Substantia nigra (tissue), 51 donors: ENCODE measurements at places on chromosomes 16 and 17.

GRCh38 chr17:79612468-79613194, 1.8 kb upstream of the RBFOX3 start:
- no peak for DNase-seq

- no peak for DNase-seq
Observed at GRCh38 chr16:78675951-78676792, 576.7 kb downstream of the WWOX start.

GRCh38 chr17:67606896-67607604, 110.7 kb upstream of the NOL11 start:
- DNase-seq, result no peak

DNA sequence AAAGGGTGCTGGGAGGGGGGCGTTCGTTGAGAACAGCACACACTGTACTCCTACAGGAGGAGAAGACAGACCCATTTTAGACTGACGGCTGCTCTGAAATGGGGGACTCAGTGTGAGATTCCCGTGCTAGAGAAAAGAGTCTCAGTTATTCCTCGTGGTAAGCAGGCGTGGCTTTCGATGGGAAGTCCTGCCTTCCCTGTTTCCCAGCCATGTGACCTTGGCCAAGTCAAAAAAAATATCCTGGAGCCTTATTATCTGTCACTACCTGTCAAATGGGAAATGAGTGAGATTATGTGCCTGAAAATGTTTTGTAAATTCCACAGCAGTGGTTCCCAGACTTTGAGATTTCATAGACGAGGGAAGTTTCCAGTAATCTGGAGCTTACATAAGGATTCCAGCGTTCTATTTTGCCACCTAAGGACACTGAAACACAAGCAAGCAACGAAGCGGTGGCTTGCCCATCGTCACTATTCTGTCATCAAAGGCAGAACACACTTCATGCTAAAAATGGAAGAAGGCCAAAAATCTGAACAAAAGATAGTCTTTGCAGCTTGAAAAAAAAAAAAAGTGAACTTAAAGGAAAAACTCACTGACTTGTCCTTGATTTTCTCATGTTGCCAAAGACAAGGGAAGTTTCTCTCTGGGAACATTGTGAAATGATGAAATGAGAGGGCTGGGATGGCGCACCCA, 253.4 kb upstream of the RPL38 start:
- no peak for DNase-seq

DNA sequence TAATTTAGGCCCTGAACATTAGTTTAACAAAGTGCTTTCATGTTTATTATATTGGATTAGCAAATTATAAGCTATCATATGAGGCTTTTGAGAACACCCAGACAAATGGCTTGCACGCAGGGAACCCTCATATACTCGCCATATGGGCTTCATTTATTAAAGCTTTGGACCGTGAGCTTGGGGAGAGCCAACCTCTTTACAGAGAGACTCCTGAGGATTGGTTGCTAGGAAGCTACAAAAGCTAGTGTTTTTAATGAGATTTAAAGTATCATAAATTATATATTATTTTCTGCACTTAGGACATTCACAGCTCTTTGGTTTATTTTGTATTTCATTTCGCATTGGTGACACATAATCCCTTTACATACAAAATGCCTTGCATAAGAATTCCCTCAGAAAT, 193.8 kb upstream of the TOX3 start:
- no peak for DNase-seq

DNA sequence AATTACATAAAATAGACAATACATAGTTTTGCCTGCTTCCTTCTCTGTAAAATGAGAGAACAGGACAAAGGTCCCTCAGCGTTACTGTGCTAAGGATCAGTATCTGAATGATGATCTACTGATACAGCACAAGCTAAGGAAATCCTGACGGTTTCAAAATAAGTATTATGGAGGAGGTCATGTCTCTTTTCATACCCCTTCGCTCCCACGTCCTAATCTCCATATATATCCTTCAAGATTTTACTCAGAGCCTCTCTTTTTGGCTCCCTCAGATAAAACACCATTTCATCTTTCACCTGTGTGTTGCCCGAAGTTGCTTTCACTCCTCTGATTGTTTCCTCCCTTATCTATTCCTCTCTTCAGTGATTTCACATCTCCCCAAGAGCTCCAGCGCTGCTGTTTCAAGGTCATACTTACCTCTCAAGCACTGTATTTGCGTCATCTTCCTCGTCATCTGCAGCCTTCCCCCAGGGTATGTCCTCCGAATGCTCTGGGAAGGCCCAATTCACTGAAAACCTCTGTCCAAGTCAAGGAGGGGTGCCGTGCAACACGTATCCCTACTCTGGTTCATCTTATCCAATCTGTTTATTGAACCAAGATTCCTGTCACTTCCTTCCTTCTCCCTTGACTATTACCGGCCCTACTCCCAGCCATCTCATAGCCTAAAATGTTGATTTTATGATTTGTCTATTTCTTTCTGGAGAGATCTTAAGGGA, 1.2 kb upstream of the BLTP2 start:
- no peak for DNase-seq

- no peak for DNase-seq
Observed at GRCh38 chr17:63967953-63968352, 4.8 kb downstream of the SCN4A start.

- DNase-seq, result no peak
Observed at GRCh38 chr16:70257391-70257790, 5.7 kb upstream of the EXOSC6 start.

DNA sequence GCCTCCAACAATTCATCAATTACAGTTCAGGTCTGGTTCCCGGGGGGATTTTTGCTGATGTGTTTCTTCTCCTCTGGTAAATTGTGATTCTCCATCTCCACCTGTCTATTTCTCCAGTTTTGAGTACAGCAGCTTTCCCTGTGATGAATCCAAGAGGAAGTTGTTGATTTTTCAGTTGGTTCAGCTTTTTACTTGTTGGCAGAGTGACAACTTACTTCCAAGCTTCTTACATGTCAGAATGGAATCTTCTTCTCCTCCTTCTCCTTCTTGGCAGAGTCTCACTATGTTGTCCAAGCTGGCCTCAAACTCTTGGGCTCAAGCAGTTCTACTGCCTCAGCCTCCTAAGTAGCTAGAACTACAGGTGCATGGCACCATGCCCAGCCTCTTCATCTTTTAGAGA, 33.4 kb upstream of the TMEM92 start:
- DNase-seq, result no peak

DNA sequence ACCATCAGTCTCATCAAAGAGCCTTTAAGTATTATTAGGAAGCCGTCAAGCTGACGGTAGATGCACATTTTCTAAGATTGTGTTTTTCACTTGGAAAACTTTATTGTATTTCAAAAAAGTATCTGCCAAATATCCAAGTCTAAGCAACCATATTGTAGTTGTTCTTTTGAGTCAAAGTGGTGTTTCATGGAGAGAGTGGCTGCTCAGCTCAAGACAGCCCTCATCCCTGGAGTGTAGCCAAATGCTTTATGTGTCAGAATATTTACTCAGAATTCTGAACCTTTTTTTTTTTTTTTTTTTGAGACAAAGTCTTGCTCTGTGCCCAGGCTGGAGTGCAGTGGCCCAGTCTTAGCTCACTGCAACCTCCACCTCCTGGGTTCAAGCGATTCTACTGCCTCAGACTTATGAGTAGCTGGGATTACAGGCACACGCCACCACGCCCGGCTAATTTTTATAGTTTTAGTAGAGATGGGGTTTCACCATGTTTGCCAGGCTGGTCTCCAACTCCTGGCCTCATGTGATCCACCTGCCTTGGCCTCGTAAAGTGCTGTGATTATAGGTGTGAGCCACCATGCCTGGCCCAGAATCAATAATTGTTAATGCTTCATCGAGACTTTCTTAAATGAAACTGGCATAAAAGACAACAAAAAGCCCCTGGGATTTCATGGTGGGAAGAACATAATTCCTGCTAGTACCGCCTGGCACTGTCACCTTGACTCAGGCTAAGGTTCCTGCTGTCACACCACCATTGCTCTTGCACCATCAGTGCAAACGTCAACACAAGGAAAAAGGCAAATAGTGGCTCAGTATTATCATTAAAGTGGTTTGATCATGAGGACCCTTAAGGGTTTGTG, 45.5 kb downstream of the PRKCA start:
- no peak for DNase-seq
